Tibial nerve (tissue), 4 donors: ENCODE measurements at places on chromosomes 5 and 9.

DNA sequence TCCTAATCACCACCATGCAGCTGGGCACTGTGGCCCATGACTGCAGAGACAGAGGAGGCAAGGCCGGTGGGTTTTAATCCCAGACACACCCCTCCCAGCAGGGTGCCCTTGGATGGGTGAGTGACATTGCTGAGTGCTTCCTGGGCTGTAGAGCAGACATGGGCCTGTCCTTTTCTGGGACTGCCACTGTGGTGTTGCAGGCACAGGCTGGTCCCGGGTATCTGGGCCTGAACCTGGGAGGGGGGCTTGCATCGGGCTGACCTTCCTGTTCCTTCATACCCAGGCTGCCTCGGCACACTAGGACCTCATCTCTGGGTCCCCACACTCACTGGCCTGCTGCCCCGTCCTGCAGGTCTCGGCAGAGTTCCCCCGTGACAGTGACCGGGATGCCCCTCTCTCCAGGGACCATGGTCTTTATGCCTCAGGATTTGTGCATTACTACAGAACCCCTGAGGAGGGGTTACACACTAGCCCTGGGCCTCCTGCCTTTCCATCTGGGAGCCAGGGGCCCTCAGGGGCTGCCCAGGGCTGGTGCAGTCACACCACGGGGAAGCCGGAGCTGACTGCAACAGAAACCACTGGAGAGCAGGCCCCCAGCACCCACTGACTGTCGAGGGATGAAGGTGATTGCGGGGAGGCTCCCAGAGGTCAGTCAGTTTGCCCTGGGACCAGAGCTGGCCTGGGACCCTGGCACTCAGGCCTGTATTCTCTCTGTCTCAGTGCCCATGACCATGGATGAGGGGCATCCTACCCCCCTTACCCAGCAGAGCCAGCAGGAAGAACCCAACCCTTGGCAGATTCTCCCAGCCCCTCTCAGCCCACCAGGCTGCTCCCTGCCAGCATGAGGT is 8.9 kb upstream of the SLC25A48 start:
- DNase-seq: no peak

- no peak for DNase-seq
These were observed 62.8 kb downstream of the TLE1 start for GRCh38 chr9:81626511-81626910.

DNA sequence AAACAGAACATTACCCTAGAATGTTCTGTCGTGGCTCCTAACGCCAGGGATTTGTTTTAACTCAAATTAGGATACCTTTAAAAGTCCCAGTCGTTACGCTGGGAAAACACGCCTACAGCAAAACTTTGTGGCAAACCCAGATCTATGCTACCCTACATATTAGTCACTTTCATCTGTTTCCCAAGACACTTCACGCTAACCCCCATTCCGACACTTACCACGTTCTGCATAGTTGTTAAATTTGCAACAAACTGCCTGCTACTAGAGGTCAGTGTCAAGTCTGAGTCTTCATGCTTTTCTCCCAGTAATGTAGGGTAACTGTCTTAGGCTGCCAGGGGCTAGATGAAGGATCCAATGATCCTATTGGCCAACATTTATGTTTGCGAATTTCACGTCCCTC is 140.3 kb downstream of the RASEF start:
- DNase-seq: no peak

GRCh38 chr9:89412541-89412940 is 85.4 kb downstream of the SEMA4D start:
- no peak for DNase-seq

DNA sequence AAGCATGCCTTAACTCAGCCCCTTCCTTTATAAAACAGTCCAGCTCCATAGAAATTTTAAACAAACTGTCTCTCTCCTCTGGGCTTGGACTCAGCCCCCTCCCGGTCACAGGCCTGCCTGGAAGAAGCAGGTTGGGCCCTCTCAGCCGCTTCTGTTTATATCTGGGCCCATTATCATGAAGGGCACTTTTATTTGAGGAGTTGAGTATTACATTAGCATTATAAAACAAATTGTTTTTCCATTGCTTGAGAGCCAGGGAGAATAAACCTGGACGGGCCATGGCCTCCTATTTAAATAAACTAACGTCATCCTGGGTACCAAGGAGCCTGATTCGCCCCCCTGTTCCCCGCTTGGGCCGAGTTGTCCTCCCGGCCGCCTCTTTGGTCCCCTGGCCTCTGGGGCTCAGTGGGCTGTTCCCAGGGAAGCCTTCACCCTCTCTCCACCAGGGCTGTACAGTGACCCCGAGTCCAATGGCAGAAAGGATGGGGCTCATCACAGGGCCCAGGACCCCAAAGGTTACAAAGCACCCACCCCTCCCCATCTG is 13.2 kb downstream of the IRX2 start:
- DNase-seq: no peak

GRCh38 chr5:81360640-81361039 is 33.3 kb downstream of the ACOT12 start:
- no peak for DNase-seq

DNA sequence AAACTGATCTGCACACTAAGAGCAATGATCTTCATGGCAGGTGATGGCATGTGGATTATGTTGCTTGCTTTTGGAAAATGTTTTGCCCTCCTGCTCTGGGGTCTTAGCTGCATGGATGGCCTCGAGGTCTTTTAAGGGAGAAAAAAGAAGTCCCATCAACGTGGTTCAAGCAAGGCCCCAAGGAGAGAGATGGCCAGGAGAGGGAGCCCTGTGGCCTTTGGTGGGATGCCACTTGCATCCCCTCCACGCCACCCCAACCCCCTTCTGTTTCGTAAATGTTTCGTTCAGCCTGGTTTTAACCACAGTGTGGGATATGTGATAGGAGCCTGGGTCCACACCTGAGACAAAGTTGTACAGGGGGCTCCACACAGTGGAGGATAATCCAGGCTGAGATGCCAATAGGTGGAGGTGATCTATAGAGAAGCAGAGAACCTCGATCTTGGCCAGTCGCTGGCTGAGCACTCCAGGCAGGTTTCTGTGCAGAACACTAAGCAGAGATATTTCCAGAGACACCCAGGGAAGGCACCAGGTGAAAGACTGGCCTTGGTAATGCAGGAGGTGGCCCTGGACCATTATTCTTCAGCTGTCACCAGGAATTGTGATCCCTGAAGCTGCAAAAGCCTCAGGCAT is 25.8 kb upstream of the FRRS1L start:
- DNase-seq: no peak

DNA sequence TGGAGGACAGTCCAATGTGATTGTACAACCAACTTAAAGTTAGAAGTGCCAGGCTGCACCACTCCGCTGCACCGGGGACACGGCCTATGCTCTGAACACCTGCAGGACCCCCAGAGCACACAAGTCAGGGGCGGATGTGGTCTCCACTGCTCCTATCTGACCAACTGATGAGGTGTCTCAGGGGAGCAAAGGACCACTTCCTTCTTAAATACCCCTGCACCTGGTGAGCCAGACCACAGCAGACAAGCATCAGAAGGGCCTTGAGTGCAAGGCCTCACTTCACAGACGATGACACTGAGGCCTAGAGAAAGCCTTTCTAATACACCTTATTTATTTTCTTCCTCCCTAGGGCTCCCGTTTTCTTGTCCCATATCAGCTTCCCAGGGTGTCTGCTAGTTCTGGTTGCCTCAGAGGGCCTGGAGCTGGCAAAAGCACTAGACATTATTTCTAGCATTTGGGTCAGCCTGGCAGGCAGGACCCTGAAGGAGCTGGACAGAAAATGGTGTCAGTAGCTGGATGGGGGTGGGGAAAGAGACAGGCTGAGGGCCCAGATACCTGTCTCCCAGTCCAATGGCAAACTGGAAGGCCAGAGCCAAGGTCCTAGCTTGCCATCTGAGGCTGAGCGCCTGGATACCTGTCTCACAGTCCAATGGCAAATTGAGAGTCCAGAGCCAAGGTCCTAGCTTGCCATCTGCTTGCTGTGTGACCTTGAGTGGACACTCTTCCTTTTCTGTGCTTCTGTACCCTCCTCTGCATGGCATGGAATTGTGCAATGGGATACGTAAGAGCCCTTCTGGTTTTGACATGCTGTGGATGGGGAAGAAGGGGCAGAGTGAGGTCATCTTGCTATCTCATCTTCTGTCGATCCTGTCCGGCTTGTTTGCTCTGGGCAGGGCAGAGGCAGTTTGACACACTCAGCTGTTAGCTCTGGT is 9.0 kb downstream of the CCDC69 start:
- no peak for DNase-seq

- no peak for DNase-seq
These were observed 45.2 kb upstream of the NEK6 start for GRCh38 chr9:124212381-124213050.
